Omental fat pad (tissue), 4 donors: ENCODE measurements at places on chromosomes 11 and 22. TPM values are rescaled to one million over a fixed set of nuclear protein-coding genes. Genes with fewer than 3 reads are reported as not detected.

TEAD1 gene
- total RNA-seq = 123 TPM

TIRAP gene
- total RNA-seq = 6.0 TPM

GP1BB gene
- total RNA-seq = 0.96 TPM

LMO2 gene
- total RNA-seq = 28.9 TPM

TESMIN gene
- 0.38 TPM for total RNA-seq

OR2D2 gene
- total RNA-seq = not detected

TYR gene
- not detected for total RNA-seq
